ENCODE measurements at places on chromosomes 12 and 14.
A peak's percentile ranks its signal among the peaks of the same experiment; 100 is the strongest.

DNA sequence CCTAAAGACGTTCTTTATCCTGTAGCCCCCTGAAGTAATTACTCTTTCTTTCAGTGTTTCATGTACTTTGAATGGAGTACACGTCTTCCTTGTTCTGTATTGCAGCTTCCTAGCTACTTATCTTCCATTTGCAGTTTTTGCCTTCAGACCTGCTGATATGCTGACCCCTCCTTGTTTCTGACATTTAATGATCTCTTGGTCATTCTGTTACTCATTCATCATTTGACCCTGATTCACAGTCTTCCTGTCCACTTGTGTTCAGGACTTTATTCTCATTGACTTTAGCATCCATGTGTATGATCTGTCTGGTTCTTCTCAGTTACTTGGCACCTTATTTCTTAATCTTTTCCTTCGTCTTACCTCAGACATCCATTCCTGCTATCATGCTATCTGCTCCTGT lies 22.2 kb downstream of the CPSF2 start:
- no peak for DNase-seq

GRCh38 chr12:52249511-52250047 lies 16.5 kb downstream of the KRT7 start:
- DNase-seq: no peak

DNA sequence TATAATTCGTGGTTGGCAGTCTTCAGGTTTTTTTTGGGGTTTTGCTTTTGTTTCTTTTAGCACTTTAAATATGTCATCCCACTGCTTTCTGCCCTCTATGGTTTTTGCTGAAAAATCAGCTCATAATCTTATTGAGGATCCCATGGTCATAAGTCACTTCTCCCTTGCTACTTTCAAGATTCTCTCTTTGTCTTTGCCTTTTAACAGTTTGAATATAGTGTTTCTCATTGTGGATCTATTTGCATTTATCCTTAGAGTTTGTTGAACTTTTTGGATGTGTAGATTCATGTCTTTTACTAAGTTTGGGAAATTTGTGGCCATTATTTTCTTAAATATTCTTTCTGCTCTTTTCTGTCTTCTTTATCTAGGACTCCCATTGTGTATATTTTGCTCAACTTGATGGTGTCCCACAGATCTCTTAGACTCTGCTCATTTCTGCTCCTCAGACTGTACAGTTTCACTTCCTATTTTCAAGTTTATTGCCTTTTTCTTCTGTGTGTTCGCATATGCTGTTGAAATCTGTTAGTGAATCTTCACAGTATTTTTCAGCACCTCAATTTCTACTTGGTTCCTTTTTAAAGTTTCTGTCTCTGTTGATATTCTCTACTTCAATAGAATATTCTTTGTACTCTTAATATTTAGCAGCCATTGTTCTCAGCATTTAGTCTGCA lies 70.8 kb downstream of the WNK1 start:
- DNase-seq: peak; percentile 63

- peak; percentile 58 for DNase-seq
Measured at GRCh38 chr14:50230701-50231474, 490 bp downstream of the SOS2 start.

DNA sequence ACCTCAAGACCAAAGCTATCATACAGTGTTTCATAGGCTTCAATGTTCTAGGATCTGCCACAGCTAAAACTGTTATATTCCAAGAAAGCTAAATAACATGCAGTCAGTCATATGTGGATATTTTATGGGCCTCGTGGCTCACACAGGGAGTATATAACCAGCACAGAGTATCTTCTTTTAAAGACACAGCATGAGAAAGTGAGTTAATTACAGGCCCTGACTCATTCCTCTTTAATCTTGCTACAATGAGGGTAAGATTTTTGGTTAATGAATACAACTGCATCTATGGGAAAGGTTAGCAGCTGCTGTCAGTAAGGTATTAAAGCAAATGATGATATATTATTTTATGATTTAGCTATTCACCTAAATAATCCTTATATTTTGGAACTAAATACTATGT lies 111.0 kb downstream of the TRAFD1 start:
- DNase-seq: no peak

- DNase-seq: no peak
Measured at GRCh38 chr12:105740970-105741725, 397.6 kb downstream of the NUAK1 start.

- no peak for DNase-seq
Measured at GRCh38 chr14:64550621-64551333, 1.0 kb downstream of the PPP1R36 start.

GRCh38 chr12:54206791-54207190 lies 18.0 kb upstream of the SMUG1 start:
- DNase-seq: no peak

DNA sequence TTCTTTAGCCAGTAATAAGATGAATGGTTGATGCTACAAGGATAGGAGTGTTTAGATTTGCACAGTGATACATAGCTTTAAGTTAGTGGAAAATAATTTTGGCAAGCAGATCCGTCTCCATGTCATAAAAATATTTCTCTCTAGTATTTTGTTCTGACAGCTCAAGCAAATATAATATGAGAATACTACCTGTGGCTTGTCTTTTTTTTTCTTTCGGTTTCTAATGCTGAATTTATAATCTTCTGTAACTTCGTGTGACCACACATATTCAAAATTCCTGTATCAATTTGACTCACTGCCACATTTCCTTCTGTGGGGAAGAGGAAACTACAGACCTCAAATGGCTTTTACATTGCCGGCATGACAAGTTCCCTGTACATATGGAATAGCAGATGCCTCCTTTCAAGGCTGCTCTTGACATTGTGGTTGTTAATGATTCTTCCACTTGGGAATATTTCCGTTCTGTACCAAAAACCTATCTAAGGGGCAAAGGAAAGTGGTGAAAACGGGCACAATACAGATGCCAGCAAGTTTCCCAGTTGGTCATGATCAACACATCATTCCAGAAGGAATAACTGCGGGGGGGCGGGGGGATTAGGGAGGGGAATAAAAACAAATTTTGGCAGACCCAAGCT lies 103.6 kb upstream of the CCDC91 start:
- no peak for DNase-seq

DNA sequence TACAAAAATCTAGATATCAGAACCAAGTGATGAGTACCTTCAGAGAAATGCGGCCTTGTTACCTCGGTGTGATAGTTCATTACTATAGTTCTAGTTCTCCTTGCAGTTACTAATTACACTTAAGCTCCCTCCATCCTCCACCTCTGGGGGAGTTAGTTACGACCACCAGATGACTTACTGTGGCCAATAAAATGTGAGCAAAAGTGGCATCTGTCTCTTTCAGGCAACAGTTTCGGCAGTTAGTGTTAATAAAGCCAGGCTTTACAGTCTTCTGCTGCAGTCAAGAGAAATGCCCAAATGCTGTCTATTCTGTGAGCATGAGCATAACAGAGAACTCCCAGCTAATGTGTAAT lies 6.0 kb downstream of the TXNDC16 start:
- no peak for DNase-seq

DNA sequence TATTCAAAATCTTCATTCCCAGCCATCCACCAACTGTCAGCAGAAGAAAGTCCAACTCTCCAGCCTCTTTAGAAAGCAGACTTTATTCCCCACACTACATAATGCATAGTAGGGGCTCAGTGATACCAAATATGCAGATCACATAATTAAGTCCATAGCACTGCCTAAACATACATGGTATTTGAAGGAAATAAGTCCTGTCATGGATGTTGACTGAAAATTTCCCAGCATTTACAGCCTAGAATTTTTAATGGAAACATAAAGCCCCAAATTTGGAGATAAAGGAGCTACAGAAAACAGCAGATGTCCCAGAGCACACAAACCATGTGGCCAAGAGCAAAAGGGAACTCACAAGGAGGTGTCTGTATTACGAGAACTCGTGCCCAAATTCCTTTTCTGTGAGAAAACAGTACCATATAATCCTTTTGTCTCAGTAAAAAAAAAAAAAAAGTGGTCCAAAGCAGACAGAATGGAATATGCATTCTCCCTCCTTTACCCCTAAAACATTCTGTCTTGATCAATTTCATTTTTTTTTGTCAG lies 920.5 kb downstream of the NRXN3 start:
- DNase-seq: no peak

DNA sequence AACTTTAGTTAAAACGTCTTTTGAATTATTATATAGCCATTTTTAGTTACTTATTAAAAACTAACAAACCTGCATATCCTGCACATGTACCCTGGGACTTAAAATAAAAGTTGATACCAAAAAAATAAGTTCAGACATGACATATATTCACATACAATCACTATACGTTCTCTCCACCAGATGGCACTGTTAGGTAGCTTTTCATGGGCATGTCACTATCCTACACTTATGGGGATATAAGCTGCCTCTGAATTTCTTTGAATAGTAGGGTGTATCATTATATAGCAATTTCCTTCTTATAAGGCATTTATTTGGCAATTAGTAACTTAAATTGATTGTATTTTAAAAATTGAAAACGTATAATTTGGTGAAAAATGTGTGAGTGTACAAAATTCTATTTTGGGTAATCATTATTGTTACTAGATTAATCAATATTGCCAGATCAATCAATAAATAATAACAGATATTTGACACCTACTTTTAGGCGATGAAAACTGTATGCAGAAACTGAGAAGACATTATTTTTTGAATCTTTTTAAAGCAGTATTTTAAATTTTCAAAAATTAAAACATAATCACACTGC lies 31.8 kb upstream of the OR10A7 start:
- peak; percentile 38 for DNase-seq

- no peak for DNase-seq
Measured at GRCh38 chr14:67480011-67480410, 8.5 kb downstream of the TMEM229B start.

- peak; percentile 37 for DNase-seq
Measured at GRCh38 chr12:80412343-80412953, 31.6 kb upstream of the PTPRQ start.

GRCh38 chr12:124607681-124608425 lies 40.4 kb upstream of the NCOR2 start:
- no peak for DNase-seq

- DNase-seq: peak; percentile 38
Measured at GRCh38 chr14:70183991-70184390, 4.8 kb downstream of the SLC8A3 start.

GRCh38 chr12:92561543-92561899 lies 141.3 kb upstream of the PLEKHG7 start:
- no peak for DNase-seq

- DNase-seq: no peak
Measured at GRCh38 chr12:43004908-43005307, 415.4 kb upstream of the PRICKLE1 start.

GRCh38 chr12:80189241-80189640 lies 89.9 kb downstream of the OTOGL start:
- DNase-seq: no peak

- no peak for DNase-seq
Measured at GRCh38 chr12:133203344-133204263, 22.3 kb downstream of the ZNF268 start.

GRCh38 chr12:27077586-27077985 lies 4.8 kb downstream of the C12orf71 start:
- DNase-seq: no peak

- no peak for DNase-seq
Measured at GRCh38 chr12:32860192-32860591, 36.4 kb downstream of the PKP2 start.

GRCh38 chr12:95116773-95117172 lies 43.4 kb upstream of the NR2C1 start:
- DNase-seq: peak; percentile 18

DNA sequence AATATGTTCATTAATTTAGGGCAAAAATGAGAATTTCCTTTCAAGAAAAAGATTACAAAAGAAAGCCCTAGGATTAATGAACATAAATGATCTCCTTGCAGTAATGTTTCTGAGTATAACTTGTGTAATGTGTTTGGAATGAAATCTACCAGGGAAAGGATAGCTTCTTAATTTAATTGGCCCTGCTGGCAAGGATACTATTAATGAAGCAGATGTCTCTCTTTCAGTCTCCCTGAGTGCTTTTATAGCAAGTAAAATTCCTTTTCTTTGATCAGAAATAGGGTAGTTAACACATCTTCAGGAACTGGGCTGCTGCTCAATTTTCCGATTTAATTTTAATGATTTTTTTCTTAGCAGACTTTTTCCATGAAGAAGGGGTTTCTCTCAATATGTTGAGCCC lies 379.4 kb upstream of the PDE3A start:
- DNase-seq: no peak

GRCh38 chr12:119931402-119931801 lies 54.3 kb upstream of the CIT start:
- DNase-seq: no peak

DNA sequence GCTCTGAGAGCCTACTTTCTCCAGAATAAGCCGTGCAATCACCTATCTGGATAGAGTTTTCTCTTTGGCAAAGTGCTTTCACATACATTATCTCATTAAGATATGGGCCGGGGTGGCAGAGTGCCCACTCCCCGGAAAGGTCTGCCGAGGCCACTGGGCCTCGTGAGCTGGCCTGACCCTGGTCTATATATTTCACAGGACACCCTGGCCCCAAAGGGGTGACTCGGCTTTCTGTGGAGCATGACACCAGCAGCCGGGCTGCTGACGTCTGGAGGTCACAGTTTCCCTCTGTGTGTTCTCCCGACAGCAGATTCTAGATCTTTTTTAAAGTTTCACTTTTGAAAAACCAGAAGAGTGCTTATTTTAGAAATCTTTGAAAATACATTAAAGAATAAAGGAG lies 27.9 kb upstream of the ATP2A2 start:
- no peak for DNase-seq

- no peak for DNase-seq
Measured at GRCh38 chr14:65549429-65549828, 136.9 kb downstream of the FUT8 start.

- DNase-seq: no peak
Measured at GRCh38 chr14:82441270-82441669, 907.6 kb upstream of the SEL1L start.

- DNase-seq: no peak
Measured at GRCh38 chr12:66066929-66067523, 63.5 kb downstream of the LLPH start.

- no peak for DNase-seq
Measured at GRCh38 chr12:6817662-6818157, 3.9 kb upstream of the GPR162 start.

GRCh38 chr14:72615451-72616121 lies 278.3 kb downstream of the DPF3 start:
- DNase-seq: no peak

GRCh38 chr14:54579621-54580020 lies 12.7 kb downstream of the SAMD4A start:
- no peak for DNase-seq

- no peak for DNase-seq
Measured at GRCh38 chr14:72177251-72177650, 245.0 kb downstream of the RGS6 start.

DNA sequence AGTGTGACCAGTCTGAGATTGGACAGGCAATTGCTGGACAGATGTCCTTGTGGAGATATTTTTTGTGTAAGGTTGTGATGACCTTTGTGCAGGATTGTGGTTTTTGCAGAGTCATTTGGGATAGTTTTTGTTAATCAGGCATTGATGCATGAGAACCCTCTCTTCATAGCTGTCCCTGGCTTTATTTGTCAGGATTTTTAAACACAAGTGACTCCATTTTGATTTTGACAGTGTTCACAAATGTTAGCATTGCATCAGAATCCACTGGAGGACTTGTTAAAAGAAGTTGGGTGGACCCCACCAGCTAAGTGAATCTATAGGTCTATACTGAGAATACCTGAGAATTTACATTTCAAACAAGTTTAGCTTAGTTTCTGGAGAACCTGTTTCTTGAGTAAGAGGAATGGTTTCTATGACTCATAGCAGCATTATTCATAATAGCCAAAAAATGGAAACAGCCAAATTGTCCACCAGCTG lies 11.8 kb downstream of the FNTB start:
- no peak for DNase-seq

GRCh38 chr12:55704824-55705718 lies 2.6 kb downstream of the ITGA7 start:
- DNase-seq: no peak

GRCh38 chr14:90447720-90448497 lies 51.1 kb downstream of the CALM1 start:
- DNase-seq: no peak
